ENCODE measurements at places on chromosomes 12 and 14. TPM values are rescaled to one million over a fixed set of nuclear protein-coding genes. Genes with fewer than 3 reads are reported as not detected.

- no peak for DNase-seq
These were observed 21.1 kb upstream of the C14orf180 start for GRCh38 chr14:104558231-104559027.

- DNase-seq: no peak
These were observed 58.0 kb downstream of the ZNF664 start for GRCh38 chr12:124031058-124031457.

MTHFD1 gene
- total RNA-seq: 108 TPM

KRT78 gene
- 29.1 TPM for total RNA-seq

DNA sequence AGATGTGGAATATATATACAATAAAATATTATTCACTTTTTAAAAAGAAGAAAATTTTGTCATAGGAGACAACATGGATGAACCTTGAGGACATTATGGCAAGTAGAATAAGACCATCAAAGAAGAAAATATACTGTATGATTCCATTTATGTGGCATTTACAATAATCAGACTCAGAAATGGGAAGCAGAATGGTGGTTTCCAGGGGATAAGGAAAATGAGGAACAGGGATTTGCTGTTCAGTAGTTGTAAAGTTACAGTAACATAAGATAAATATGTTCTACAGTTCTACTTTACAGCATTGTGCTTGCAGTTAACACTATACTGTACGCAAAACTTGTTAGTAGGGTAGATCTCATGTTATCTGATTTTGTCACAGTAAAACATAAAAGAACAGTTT lies 1271.0 kb downstream of the LRFN5 start:
- DNase-seq: no peak

CCT2 gene
- 260 TPM for total RNA-seq

B3GNT4 gene
- 0.86 TPM for total RNA-seq

- DNase-seq: no peak
These were observed 166.2 kb downstream of the PAX9 start for GRCh38 chr14:36827861-36828260.

GRCh38 chr14:90383731-90384542 lies 12.9 kb upstream of the CALM1 start:
- peak; percentile 75 for DNase-seq

ZBTB25 gene
- total RNA-seq: 11.3 TPM

DNA sequence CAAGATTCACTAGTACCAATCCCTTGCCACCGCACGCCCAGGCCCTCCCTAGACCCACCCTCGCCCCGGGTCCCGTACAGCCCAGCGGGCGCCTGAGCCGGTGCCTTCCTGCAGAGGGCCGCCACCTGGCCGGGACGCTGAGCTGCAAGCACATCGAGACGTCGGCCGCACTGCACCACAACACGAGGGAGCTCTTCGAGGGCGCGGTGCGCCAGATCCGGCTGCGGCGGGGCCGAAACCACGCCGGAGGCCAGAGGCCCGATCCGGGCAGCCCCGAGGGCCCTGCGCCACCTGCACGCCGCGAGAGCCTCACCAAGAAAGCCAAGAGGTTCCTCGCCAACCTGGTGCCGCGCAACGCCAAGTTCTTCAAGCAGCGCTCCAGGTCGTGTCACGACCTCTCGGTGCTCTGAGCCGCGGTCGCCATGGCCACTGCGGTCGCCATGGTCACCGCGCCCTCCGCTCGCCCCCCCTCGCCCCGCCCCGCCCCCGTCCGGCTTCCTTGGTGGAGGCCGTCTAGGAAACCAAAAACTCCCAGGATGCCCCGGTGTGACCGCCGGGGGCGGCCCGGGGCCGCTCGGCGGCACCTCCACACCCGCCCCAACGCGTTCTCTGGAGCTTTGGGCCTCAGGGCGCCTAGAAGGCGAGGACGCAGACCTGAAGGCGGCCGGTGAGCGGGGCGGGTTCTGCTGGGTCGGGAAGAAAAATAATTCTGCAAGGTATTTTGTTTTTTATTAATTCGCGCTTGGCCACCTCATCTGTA lies 3.7 kb downstream of the REM2 start:
- peak; percentile 79 for DNase-seq

FAM186B gene
- 0.14 TPM for total RNA-seq

TCL1B gene
- not detected for total RNA-seq

GRCh38 chr14:102486513-102487203 lies 22.9 kb downstream of the ANKRD9 start:
- DNase-seq: no peak

GRCh38 chr14:69101331-69101826 lies 51.5 kb downstream of the DCAF5 start:
- no peak for DNase-seq

TPPP2 gene
- total RNA-seq: not detected

Measured in type B pancreatic cell (in vitro differentiated cells).